Thymus (tissue), 14 donors: ENCODE measurements at places on chromosomes 12 and 14. TPM values are rescaled to one million over a fixed set of nuclear protein-coding genes. Genes with fewer than 3 reads are reported as not detected.
A peak's percentile ranks its signal among the peaks of the same experiment; 100 is the strongest.

- no peak overlapping the region for H3K4me3 ChIP-seq
- no peaks in the 10 kb centered on the region for H3K27me3 ChIP-seq
- no peak overlapping the region for H3K27ac ChIP-seq
- DNase-seq: no peak
- H3K4me1 ChIP-seq: peaks cover 25% of the 10 kb centered on the region
Measured at GRCh38 chr12:68589194-68589593, 21.5 kb upstream of the RAP1B start.

DNA sequence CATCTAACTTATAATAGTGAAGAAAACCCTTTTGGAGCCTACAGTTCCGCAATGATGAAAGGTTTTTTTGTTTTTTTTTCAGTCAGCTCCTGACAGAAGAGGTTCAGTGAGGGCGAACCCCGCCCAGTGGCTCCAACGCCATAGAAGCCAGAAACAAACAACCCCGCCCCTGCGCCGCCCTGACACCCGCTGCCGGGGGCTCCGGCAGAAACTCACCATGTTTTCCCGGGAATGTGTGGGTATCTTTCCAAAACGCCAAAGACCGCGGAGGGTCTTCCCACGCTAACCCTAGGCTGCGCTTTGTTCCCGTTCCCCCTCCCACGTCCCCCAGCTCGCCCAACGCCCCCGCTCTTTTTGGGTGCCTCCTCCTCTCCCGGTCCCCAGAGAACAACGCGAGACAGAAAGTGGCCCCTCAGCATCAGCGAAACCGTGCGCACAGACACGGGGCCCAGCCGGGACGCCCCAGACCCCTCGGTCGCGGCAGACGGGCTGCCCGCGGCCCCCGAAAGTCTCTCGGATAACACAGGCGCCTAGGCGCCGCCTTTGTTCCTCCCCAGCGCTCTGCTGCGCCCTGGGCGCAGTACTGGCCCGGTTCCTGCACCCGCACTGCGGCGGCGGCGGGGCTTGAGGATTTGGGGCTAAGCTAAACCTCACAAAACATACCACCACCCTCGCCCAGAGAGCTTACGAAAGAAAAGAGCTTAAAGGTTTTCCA lies 522 bp downstream of the TUBA1A start:
- peaks cover 12% of the 10 kb centered on the region for H3K4me1 ChIP-seq
- peaks cover 28% of the 10 kb centered on the region for H3K36me3 ChIP-seq
- no peaks in the 10 kb centered on the region for H3K27me3 ChIP-seq

DNA sequence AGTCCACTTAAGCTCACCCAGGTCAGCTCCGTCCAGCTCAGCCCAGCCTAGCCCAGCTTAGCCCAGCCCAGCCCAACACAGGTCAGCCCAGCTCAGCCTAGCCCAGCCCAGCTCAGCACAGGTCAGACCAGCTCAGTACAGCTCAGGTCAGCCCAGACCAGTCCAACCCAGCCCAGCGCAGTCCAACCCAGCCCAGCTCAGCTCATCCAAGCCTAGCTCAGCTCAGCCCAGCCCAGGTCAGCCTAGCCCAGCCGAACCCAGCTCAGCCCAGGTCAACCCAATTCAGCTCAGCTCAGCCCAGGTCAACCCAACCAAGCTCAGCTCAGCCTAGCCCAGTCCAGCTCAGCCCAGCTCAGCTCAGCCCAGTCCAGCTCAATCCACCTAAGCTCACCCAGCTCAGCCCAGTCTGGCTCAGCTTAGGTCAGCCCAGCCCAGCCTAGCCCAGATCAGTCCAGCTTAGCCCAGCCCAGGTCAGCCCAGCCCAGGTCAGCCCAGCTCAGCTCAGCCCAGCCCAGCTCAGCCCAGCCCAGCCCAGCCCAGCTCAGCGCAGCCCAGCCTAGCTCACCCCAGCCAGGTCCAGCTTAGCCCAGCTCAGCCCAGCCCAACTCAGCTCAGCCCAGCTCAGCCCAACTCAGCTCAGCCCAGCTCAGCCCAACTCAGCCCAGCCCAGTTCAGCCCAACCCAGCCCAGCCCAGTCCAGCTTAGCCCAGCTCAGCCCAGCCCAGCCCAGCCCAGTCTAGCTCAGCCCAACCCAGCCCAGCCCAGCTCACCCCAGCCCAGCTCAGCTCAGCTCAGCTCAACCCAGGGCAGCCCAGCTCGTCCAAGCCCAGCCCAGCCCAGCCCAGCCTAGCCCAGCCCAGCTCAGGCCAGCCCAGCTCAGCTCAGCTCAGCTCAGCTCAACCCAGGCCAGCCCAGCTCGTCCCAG lies 184.0 kb downstream of the TMEM121 start:
- no peaks in the 10 kb centered on the region for H3K36me3 ChIP-seq
- H3K27me3 ChIP-seq: no peaks in the 10 kb centered on the region
- H3K4me1 ChIP-seq: no peaks in the 10 kb centered on the region
- no peak for DNase-seq
- no peak overlapping the region for H3K4me3 ChIP-seq

DNA sequence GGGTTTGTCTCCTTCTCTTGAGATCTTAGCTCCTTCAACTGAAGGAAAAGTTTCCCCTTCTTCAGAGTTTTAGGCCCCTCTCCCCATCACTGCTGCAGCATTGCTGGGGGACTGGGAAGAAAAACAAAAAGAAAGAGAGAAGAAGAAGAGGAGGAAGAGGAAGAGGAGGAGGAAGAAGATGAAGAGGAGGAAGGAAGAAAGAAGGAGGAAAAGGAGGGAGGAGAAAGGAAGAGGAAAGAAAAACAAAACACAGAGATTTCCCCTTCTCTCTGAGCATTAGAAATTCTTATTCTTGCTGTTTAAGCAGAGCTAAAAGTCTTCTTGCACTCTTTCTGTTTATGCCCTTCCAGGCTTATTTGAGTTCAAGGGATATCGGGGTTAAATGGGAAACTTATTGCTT lies 219.8 kb upstream of the AMIGO2 start:
- H3K4me3 ChIP-seq: no peak overlapping the region
- H3K27me3 ChIP-seq: no peaks in the 10 kb centered on the region
- no peaks in the 10 kb centered on the region for H3K36me3 ChIP-seq
- no peak overlapping the region for H3K27ac ChIP-seq
- no peaks in the 10 kb centered on the region for H3K4me1 ChIP-seq
- no peak for DNase-seq

- peaks cover 4% of the 10 kb centered on the region for H3K36me3 ChIP-seq
- H3K27me3 ChIP-seq: no peaks in the 10 kb centered on the region
- H3K27ac ChIP-seq: no peak overlapping the region
- no peak overlapping the region for H3K4me3 ChIP-seq
Measured at GRCh38 chr12:10700581-10700980, 22.5 kb downstream of the YBX3 start.

Gene HIF1A
- total RNA-seq: 67.4 TPM

DNA sequence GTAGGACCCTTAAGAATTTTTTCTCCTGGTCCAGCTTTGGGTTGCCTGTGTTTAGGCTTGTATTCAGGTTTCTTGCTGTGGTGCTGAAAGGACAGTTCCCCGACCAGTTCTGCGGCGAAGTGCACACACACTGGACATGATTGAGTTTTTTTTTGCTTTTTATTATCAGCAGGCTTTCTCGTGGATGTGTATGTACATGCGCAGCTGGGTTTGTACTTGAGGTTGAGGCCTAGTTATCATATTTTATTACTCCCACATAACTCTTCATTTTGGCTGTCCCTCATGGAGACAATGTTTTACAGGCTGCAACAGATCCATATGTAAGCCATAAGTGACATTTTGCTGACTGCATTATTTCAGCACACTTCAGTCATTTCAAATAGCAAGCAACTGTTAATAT lies 2.5 kb downstream of the SCN8A start:
- H3K36me3 ChIP-seq: no peaks in the 10 kb centered on the region
- peaks cover 6% of the 10 kb centered on the region for H3K4me1 ChIP-seq
- H3K4me3 ChIP-seq: no peak overlapping the region
- peak; percentile 11 for DNase-seq
- peaks cover 13% of the 10 kb centered on the region for H3K27me3 ChIP-seq
- no peak overlapping the region for H3K27ac ChIP-seq

DNA sequence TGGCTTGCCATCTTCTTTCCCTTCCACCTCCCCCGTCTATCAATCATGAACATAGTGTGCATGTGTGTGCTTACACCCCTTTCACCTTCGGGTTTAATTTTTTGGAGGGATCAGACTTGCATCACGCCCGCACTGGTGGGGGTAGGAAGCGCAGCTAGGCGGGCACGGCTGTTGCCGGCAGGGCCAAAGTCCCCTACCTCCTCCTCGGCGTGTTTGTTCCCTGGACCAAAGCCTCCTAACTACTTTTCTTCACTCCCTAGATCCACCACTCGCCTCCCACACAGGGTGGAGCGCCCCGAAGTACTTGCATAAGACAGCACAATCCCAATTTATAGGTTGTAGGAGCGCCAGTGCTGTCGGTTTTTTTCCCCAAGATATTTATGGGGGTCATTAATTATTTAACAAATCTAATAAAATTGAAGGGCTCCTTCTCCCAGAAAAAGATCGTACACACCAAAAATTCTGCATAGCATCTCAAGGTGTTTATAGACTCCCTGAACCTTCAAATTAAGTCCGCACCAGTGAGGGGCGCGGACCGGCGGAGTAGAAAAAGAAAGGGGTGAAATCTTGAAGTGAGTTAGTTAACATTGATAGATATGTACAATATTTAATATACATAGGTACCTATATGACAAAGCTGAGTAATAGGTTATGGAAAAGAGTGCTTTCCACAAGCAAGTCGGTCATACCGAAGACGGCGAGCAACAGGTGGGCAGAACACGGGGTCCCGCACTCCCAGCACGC lies 717 bp downstream of the PKP2 start:
- H3K27ac ChIP-seq: no peak overlapping the region
- peaks cover 33% of the 10 kb centered on the region for H3K27me3 ChIP-seq
- H3K36me3 ChIP-seq: no peaks in the 10 kb centered on the region
- no peak for DNase-seq
- no peaks in the 10 kb centered on the region for H3K4me1 ChIP-seq

Gene TMEM229B
- total RNA-seq: 13.7 TPM

Gene B4GALNT3
- 3.1 TPM for total RNA-seq

Gene PRKD1
- 2.5 TPM for total RNA-seq

DNA sequence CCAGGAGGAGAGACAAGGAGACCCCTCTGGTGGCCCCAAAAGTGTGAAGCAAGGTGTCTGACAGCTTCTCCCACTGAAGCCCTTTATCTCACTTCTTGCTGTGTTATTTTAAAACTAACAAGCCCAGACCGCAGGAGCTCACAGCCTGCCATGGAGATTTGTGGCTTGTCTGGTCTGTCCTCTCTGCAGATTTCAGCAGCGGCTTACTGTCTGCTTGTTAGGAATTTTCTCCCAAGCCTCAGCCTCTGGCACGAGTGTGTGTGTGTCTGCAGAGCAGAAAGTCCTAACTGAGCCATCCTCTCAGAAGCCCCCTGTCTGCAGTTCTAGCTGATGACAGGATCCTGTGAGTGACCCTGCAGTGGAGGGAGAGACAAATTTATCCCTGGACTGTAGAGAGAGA lies 87.9 kb upstream of the HSPB8 start:
- H3K36me3 ChIP-seq: no peaks in the 10 kb centered on the region
- no peaks in the 10 kb centered on the region for H3K27me3 ChIP-seq
- no peak for DNase-seq
- no peak overlapping the region for H3K27ac ChIP-seq
- no peaks in the 10 kb centered on the region for H3K4me1 ChIP-seq
- no peak overlapping the region for H3K4me3 ChIP-seq

Gene KCNH3
- total RNA-seq: 1.4 TPM

Gene CCDC198
- total RNA-seq: not detected

DNA sequence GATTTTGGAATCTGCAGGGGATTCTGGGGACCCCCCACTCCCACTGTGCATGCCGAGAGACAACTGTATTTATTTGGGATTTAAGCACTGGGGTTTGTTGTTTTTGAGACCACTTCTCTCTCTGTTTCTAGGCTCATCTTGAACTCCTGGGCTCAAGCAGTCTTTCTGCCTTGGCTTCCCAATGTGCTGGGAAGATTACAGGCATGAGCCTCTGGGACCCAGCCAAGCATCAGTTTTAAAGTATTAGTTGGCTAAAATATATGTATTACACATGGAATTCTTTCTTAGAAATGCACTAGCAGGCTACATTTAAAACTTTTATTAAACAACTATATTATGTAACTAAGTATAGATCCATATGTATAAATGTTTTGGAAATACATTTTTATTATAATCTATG lies 78.3 kb downstream of the AEBP2 start:
- H3K36me3 ChIP-seq: peaks cover 23% of the 10 kb centered on the region
- no peak overlapping the region for H3K4me3 ChIP-seq
- H3K4me1 ChIP-seq: no peaks in the 10 kb centered on the region
- H3K27ac ChIP-seq: no peak overlapping the region
